ENCODE measurements at places on chromosomes 2 and 18. TPM values are rescaled to one million over a fixed set of nuclear protein-coding genes. Genes with fewer than 3 reads are reported as not detected.
A peak's percentile ranks its signal among the peaks of the same experiment; 100 is the strongest.

GRCh38 chr2:38708900-38709566 is 42.1 kb downstream of the SRSF7 start:
- H3K36me3 ChIP-seq: peaks cover 45% of the 10 kb centered on the region
- H3K4me1 ChIP-seq: peaks cover 65% of the 10 kb centered on the region
- peak overlapping the region; percentile 98 for H3K27ac ChIP-seq
- no peaks in the 10 kb centered on the region for H3K27me3 ChIP-seq
- no peak for DNase-seq
- peak overlapping the region; percentile 87 for H3K4me3 ChIP-seq

ITGA6 gene
- total RNA-seq: 8.6 TPM

- no peaks in the 10 kb centered on the region for H3K36me3 ChIP-seq
- no peak overlapping the region for H3K4me3 ChIP-seq
- H3K27ac ChIP-seq: no peak overlapping the region
- no peaks in the 10 kb centered on the region for H3K4me1 ChIP-seq
- no peak for DNase-seq
Measured at GRCh38 chr18:2256577-2256976, 314.7 kb downstream of the METTL4 start.

DNA sequence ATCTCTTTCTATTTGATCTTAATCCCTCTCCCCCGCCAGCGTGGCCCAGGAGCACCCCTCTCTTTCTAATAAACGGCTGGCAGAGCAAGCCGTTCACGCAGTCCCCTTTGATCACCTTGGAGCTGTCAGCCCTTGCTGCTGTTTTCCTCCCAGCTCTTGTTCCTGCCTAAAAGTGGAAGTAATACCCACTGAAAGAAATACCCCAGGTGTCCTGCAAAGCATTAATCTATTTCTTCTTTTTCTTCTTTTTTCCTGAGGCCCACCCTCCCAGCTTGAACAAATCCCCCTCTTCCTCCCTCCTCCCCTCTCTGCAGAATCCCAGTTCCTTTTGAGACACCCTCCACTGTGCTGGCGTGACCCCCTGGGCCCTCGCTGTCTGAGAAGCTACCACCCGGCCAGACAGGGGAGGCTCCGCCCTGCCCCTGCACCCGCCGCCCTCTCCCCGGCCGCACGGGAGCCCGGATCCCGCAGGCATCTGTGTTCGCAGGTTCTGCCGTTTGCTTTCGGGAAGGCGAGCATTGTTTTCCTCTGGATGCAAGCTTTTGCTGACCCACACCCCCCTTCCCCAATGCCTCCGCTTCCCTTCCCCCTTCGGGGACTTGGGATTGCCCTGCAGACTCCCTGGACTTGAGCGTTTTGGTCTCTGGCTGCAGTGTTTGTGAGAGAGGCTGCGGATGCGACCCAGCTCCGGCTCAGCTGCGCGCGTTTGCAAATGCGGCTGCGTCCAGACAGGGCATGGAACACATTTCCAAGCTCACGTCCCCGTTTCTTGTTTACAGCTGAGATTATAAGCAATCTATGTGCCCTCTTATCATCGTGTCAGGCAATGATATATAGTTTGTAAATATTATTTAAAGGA is 631.5 kb downstream of the NYAP2 start:
- H3K4me3 ChIP-seq: peak overlapping the region; percentile 83
- peaks cover 20% of the 10 kb centered on the region for H3K4me1 ChIP-seq
- no peak overlapping the region for H3K27ac ChIP-seq
- peak; percentile 17 for DNase-seq

DNA sequence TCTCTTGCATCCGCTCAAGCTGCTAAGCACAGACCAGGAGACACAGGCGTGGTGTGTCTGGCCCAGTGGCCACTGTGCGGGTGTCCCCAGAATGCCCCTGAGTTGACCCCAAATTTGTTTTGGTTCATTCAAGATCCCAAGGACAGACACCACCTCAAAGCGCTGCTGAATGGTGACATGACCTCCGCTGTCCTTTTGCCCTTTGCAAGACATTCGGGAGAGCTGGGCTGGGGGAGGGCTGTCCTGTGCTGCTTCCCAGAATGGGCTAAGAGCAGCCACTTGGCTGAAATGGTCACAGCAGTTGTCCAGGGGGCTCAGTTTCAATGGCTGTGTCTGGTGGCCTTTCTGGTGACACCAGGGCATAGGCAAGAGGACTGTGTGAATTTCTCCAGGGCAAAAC is 84.1 kb downstream of the SMIM21 start:
- H3K4me3 ChIP-seq: no peak overlapping the region
- no peaks in the 10 kb centered on the region for H3K4me1 ChIP-seq
- no peaks in the 10 kb centered on the region for H3K27me3 ChIP-seq
- H3K36me3 ChIP-seq: no peaks in the 10 kb centered on the region
- no peak for DNase-seq
- no peak overlapping the region for H3K27ac ChIP-seq

GRCh38 chr2:175063741-175064140 is 58.6 kb upstream of the CHN1 start:
- peaks cover 4% of the 10 kb centered on the region for H3K36me3 ChIP-seq
- no peaks in the 10 kb centered on the region for H3K27me3 ChIP-seq
- H3K27ac ChIP-seq: no peak overlapping the region
- DNase-seq: no peak
- no peak overlapping the region for H3K4me3 ChIP-seq

KCNG3 gene
- 0.16 TPM for total RNA-seq

DNA sequence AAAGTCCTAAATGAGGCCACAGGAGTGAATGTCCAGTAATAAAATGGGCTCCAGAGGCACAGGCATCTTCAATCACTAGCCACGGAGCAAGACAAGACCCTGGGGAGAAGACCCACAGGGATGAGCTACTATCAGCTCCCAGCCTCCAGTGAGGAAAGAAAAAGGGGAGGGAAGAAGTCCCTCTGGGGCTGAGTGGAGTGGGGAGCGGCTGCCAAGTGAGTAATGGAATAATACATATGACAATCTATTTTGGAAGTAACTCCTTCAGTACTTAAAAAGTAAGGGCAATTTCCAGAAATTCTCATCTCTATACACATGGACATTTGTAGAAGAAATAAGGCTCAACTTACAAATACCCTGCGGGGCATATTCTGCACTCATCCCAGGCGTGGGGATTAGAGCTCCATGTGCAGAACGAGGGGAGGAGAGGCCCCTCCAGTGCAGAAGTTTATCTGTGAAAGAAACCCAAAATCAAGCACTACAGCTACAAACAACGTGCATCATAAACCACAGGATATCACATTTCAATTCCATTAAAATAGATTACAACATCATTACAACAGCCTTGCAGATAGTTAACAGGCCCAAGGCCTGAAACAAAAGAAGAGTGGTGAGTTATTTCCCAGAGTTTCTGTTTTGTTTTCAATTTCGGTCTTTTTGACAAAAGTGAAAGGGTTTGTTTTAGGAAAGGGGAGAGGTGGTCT is 84.9 kb downstream of the BCL11A start:
- no peak for DNase-seq
- H3K36me3 ChIP-seq: no peaks in the 10 kb centered on the region
- peaks cover 7% of the 10 kb centered on the region for H3K4me1 ChIP-seq
- H3K27me3 ChIP-seq: no peaks in the 10 kb centered on the region
- no peak overlapping the region for H3K27ac ChIP-seq
- H3K4me3 ChIP-seq: no peak overlapping the region

DNA sequence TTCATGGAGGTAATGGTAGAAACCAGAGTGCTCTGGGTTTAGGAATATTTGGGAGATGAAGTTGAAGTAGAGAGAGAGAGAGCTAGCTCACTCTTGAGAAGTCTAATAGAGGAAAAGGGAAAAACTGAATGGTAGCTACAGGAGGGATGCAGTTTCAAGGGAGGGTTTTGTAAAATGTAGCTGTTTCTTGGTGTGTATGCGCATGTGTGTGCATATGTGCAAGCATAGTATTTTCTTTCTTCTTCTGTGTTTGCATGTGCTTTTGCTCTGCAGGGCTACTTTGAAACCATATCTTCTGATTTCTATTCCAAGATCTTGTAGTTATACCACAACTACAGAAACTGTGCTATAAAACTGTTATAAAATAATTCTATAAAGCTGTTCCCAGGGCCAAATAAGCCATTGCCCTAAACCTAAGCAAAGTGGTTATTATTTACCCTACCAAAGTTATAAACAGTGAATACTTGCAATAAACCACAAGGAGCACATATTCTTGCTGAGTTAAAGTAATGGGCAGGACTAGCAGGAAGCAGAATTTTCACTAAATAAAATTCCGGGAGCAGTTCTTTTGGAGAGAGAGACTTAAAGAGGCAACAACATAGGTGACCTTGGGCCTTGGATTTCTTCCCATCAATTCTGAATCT is 145.3 kb upstream of the ZNF521 start:
- H3K4me1 ChIP-seq: no peaks in the 10 kb centered on the region
- no peak for DNase-seq
- no peaks in the 10 kb centered on the region for H3K27me3 ChIP-seq
- H3K27ac ChIP-seq: no peak overlapping the region
- no peaks in the 10 kb centered on the region for H3K36me3 ChIP-seq

DNA sequence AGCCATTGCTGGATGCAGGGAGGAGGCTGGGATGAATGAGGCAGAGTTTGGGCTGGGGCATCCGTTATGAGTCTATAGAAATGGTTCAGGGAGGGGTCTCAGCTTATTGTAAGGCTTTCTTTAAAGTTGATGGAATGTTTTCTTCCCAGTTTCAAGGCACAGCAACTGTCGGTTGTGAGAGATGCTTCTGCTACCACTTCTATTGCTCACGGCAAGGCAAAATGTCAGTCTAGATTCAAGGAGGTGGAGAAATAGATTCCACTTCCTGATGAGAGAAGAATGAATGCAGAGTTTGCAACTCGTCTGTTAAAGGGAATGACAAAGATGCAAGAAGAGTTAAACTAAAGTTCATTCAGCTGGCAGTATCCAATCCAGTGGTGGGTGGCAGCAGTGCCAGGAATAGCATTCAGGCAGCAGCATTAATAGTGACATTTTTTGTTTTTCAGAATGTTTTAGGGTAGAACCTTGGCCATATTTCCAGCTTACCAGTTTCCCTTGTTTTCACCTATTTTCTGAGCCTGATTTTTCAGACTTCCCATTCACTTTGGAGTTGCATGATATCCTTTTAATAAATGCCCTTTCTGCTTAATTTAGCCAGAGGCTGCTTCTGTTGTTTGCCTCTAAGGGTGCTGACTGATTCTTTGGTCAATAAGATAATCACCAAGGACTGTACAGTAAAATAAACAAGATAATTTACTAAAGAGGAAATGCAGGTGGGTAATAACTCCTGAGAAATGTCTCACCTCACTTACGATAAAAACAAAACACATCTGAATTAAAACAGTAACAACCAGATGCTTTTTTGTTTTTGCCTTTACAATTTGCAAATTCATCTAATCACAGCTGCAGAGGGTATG is 138.4 kb downstream of the RPIA start:
- no peak for DNase-seq
- H3K4me3 ChIP-seq: no peak overlapping the region
- no peaks in the 10 kb centered on the region for H3K4me1 ChIP-seq

DNA sequence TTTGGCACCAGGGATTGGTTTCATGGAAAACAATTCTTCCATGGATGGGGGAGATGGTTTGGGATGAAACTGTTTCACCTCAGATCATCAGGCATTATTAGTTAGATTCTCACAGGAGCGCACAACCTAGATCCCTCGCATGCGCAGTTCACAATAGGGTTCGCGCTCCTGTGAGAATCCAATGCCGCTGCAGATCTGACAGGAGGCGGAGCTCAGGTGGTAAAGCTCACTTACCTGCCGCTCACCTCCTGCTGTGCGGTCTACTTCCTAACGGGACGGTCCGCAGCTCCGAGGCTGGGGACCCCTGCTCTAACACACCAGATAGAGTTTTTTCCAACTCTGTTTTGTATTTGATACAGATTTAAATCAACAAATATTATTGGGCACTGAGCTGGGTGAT is 286.5 kb downstream of the MTX2 start:
- no peak overlapping the region for H3K27ac ChIP-seq
- H3K4me3 ChIP-seq: no peak overlapping the region
- H3K27me3 ChIP-seq: peaks cover 75% of the 10 kb centered on the region

DNA sequence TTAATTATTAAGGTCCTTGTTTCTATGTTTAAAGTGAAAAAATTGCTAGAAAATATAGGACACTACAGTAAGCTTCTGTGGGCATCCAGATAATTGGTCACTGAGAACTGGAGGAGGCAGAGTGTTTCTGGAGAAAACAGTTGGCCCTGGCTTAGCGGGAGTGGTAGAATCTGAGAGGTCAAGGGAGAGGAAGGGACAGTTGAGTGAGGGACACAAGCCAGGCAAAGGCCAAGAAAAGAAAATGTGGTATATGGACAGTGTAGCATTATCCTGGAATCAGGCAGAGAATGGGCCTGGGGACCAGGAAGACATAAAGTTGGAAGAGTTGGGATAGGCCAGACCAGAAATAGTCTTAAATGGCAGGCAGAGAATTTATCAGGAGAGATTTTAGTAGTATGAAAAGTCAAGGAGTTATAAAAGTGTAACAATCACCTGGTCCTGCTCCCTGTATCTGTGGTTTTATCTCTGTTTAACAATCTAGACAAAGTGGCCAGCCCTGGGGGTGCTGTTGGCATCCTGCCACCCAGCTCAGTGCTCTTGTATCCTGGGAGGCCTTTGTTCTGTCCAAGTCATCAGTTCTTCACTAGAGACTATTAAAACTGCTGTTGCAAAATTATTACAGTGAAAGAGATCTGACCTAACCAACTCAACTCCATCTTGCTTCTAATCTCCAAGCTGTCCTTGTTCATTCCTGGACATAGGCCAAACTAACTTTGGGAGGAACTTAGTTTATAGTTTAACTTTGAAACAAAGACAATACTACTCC is 15.4 kb upstream of the MSGN1 start:
- H3K4me1 ChIP-seq: no peaks in the 10 kb centered on the region
- H3K4me3 ChIP-seq: no peak overlapping the region
- H3K27ac ChIP-seq: no peak overlapping the region
- no peaks in the 10 kb centered on the region for H3K36me3 ChIP-seq
- H3K27me3 ChIP-seq: peaks cover 23% of the 10 kb centered on the region

LDLRAD4 gene
- 46.0 TPM for total RNA-seq

DNA sequence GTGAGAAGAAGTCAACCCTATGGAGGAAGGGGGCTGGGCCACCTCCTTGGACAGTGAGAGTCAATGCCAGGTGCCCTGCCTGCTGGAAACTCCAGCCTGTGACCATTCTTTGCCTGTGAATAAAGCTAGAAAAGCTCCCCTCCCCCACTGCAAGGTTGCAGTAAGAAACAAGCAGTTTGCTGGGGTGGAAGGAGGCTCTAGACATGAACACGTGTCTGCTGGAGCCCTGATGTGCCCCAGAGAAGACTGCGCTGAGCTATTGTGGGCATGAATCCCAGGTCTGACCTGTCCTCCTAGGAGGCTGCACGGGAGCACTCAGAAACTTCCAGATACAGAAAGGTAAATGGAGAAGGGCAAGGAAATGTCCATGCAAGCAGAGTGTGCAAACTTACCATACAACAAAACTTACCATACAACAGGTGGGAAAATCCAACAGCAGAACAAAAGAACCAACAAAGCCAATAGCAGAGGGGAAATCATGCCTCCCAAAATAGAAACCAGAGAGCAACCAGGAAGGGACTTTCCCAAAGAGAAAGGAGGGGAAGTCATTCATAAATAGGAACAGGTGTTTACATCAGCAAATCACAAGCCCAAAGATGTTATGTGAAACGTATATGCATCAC is 278.7 kb downstream of the BCL2 start:
- peak; percentile 5 for DNase-seq
- H3K4me1 ChIP-seq: peaks cover 27% of the 10 kb centered on the region
- peak overlapping the region; percentile 7 for H3K4me3 ChIP-seq
- peaks cover 6% of the 10 kb centered on the region for H3K27me3 ChIP-seq

MCFD2 gene
- total RNA-seq: 59.3 TPM
